Activated CD4-positive, alpha-beta T cell treated with anti-CD3 and anti-CD28 coated beads, Interleukin-2, amount 50 U/mL, for 4 hours (primary cell): ENCODE measurements at places on chromosomes 7 and 10.

DNA sequence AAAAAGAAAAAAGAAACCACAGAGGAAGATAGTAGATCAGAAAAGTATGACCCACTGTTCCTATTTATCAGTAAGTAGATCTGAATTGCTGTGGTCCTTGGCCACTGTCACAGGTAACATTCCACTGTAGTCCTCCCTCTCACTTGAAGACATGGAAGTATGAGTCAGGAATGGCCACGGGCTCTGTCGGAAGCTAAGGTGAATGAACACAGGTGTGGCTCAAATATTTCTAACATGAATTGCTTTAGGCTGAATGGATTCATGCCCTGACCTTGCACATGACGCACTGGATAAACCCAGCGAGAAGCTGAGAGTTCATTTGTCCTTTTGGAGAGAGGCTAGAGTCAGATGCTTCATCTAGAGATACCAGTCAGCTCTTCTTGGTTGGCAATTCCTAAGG is 224.5 kb upstream of the SP8 start:
- DNase-seq: no peak

GRCh38 chr10:101941871-101942270 is 98.3 kb upstream of the KCNIP2 start:
- DNase-seq: no peak

- DNase-seq: no peak
Measured at GRCh38 chr10:116672891-116673290, 52.1 kb downstream of the PNLIPRP2 start.

- DNase-seq: no peak
Measured at GRCh38 chr10:127399668-127400067, 149.4 kb upstream of the NPS start.

DNA sequence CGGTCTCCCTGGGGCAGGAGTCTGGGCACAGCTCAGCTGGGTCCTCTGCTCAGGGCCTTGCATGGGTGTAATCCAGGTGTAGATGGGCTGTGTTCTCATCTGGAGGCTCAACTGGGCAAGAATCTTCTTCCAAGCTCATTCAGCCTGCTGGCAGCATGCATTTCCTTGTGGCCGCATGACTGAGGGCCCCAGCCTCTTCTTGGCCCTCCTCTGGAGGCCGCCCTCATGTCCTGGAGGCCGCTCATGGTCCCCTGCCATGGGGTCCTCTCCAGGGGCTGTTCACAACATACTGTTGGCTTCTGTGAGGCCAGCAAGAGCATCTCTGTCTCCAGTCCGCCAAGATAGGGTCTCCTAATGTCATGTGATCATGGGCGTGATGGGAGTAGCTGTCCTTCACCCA is 437.5 kb upstream of the FOXK1 start:
- DNase-seq: no peak

GRCh38 chr7:28160551-28160991 is 20.0 kb downstream of the JAZF1 start:
- no peak for DNase-seq

GRCh38 chr7:108129018-108129965 is 869 bp downstream of the LAMB4 start:
- no peak for DNase-seq

DNA sequence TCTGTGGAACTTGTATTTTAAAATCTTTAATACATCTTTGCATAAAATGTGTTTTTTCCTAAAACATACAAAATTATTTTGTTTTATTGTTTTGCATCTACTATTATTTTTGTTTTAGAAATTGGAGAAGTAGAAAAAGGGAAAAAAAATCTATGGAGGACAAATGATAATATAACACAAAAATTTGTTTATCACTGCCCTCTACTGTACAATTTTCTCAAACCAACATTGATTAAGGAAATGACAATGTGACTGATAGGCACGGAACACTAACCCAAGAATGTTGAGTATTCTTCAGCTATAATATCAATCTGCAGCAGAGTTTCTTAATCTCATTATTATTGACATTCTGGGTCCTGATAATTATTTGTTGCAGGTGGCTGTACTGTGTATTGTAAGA is 9.5 kb upstream of the ING3 start:
- DNase-seq: no peak

DNA sequence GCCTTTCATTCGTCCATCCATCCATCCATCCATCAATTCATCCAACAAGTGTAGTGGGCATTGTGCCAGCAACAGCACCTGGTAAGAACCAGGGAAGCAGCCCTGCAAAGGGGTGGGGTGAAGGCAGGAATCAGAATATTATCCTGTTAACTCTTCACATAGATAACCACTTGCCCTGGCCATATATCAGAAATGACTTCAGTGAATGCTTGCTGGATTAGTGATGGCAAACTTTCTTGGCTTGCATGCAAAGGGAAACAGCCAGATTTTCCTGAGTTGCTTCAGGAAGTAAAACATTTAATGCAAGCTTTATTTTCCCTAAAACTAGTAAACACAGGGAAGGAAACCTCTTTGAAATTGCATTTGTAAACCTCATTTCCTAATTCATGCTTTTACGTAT is 743 bp downstream of the OR2A5 start:
- DNase-seq: no peak

GRCh38 chr10:86377797-86378146 is 11.2 kb upstream of the GRID1 start:
- DNase-seq: no peak

- DNase-seq: peak; percentile 8
Measured at GRCh38 chr7:120857588-120858573, at the start of gene TSPAN12. TSS of gene TSPAN12 (minus strand) at chr7:120858144. CDS start at chr7:120856763, 1,381 bp downstream.

GRCh38 chr7:135650831-135651573 is 11.3 kb upstream of the STMP1 start:
- DNase-seq: no peak

GRCh38 chr10:32148864-32149251 is 92.6 kb upstream of the KIF5B start:
- no peak for DNase-seq

- no peak for DNase-seq
Measured at GRCh38 chr10:124898471-124898870, 43.5 kb upstream of the ZRANB1 start.

DNA sequence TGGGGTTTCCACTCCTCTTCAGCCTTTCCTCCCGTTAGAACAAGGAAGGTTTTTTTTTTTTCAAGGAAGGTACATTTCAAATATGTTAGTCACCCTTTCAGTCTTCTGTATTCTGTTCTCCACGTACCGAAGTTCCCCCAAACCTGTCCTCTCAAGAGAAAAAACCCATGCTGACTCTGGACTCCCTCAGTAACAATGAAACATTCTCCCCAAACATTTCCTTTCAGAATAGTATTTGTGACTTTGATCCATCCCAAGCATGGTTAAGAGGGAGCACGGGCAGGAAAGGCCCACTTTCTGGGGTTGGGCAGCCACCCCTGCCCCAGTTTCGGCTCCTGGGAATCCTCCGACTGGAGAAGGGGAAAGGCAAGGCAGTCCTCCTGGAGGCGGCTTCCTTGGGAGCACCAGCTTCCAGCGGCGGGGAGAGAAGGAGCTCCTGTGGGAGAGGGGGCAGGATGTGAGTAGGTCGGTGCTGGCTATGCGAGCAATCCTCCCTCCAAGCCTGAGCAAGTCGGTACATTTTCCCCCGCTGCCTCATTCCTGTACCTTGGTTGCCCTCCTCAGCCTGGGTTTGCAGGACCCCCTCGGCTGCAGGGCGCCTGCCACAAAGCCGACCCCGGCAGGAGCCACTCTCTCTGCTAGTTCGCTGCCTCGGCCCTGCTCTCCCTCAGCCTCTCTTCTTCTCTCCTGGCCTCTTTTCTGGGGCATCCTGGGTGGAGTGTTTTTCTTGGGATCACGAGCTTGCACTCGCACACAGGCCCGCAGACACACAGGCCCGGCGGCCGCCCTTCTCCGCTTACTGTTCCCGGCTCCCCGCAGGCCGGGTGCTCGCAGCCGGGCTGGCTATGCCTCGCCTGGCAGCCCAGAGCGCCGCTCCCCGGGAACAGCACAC is 2.1 kb upstream of the HOXA1 start:
- no peak for DNase-seq

- no peak for DNase-seq
Measured at GRCh38 chr7:417973-418601, 101.6 kb downstream of the PDGFA start.

GRCh38 chr10:45460235-45460878 is 86.3 kb downstream of the ALOX5 start:
- DNase-seq: no peak

DNA sequence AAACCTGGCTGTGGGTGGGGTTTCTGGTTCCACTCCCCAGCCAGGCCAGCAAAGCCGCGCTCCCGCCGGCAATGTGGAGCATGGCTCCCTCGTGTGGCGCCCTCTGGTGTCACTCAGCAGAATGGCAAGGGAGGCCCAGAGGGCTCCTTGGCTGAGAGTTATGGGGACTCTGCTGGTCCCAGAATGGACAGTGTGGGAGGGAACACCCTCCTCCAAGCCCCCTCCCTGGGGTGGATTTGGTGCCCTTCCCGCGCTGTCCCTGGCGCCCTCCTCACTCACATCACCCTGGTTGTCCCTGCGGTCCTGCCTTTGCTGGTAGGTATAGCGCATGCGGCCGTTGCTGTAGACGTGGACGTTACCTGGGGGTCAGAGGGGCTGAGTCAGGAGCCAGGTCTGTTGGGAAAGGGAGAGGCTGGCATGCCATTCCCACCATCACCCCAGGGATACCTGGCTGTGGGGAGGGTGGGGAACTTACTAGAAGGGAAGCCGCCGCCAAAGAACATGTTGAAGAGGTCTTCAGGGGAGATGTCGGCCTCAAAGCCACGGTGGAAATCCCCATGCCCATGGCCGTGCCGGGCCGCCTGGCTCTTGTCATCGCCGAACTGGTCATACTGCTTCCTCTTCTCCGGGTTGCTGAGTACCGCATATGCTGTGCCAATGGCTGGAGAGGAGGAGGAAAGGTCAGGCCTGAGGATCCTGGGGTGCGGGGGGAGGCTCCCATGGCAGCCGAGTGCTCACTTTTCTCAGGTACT is 14.0 kb downstream of the DNAJB12 start:
- DNase-seq: peak; percentile 73

- DNase-seq: no peak
Measured at GRCh38 chr10:86657396-86658011, 3.2 kb downstream of the OPN4 start.

- no peak for DNase-seq
Measured at GRCh38 chr10:77921395-77921794, 5.2 kb downstream of the DLG5 start.

DNA sequence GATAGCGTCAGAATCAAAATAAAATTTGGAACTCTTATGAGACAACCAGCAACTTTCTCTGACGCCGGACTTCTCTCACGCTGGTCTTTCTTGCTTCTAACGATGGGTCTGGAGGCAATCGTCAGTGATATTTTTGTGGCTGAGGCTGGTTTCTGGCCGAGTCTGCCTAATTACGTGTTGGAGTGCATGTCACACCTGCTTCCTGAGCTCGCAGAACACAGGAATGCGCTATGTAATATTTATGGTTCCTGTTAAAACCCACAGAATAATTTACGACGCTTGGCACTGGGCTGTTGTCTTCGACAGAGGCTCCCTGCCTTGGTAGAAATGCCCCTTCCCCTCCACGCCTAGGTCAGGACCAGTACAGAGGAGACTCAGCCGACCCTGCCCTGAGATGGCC is 64.9 kb downstream of the NPTX2 start:
- no peak for DNase-seq

- DNase-seq: peak; percentile 3
Measured at GRCh38 chr7:94087664-94088352, 83.7 kb upstream of the BET1 start.

DNA sequence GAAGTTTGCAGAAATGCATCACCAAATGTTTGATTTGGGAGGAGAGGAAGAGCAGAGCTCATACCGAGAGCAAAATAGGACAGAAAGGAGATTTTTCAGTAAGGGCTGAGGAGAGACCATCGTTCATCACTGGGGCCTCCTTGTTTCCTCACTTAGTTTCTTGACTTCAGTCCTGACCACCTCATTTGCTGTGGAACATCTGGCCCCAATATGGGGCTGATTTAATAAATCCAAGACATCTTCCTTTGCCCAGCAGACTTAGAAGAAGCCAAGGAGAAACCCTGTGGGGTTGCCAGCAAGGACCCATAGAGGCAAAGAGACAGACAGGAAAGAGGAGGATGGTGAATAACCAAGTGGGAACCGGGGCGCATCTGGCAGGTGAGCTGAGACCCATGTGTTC is 60.4 kb downstream of the CHST3 start:
- DNase-seq: no peak

- DNase-seq: no peak
Measured at GRCh38 chr10:111137587-111137986, 60.8 kb downstream of the ADRA2A start.

DNA sequence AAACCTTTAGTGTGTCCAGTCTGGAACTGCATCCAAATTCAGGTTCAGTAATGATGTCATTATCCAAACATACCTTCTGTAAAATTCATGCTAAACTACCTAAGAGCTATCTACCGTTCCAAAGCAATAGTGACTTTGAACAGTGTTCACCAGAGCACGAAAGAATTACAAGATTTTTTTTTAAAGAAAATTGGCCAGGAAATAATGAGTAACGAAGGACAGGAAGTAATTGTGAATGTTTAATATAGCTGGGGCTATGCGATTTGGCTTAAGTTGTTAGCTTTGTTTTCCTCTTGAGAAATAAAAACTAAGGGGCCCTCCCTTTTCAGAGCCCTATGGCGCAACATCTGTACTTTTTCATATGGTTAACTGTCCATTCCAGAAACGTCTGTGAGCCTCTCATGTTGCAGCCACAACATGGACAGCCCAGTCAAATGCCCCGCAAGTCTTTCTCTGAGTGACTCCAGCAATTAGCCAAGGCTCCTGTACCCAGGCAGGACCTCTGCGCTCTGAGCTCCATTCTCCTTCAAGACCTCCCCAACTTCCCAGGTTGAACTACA is 694 bp upstream of the FAS start:
- DNase-seq: no peak

GRCh38 chr7:31335884-31336201 is 4.7 kb downstream of the NEUROD6 start:
- no peak for DNase-seq

DNA sequence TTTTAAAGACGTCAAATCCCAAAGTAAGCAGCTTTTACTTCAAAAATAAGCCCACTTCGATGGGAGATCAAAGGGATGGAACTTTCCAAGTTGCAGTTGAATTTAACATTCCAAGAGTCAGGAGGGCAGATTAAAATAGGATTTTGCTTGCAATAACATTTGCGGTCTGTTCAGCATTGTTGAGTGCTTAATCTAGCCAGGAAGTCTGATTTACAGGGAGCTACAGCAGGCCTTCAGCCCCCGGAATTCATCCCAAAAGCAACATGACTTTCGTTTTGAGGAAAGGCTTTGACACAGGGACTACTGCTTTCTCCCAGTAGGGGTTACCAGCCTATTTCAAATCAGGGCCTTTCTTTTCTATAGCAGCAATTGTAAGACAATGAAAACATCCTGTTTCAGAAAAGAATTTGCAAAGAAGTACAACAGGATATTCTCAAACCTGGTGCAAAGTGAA is 279.6 kb upstream of the PITRM1 start:
- no peak for DNase-seq
